ENCODE measurements at places on chromosomes 11 and 22.
A peak's percentile ranks its signal among the peaks of the same experiment; 100 is the strongest.

DNA sequence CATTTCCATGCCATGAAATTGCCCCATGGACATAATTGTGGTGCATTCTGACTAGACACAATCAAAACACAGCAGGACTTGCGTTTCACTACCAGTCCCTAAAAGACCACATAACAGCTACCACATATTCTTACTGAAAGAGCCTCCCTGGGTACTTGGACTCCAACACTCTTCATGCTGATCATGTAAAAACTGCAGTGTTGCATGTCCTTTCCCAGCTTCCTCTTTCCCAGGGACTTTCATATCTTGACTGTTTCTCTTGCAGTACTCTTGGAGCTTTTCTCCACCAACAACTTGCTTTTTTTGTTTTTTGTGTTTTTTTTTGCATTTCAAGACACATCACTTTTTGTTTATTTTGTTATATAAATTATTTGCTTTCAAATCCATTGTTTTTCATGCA is 22.9 kb downstream of the MS4A6E start:
- H3K27ac ChIP-seq = no peak overlapping the region
- no peaks in the 10 kb centered on the region for H3K27me3 ChIP-seq
- no peak for DNase-seq
- no peaks in the 10 kb centered on the region for H3K4me1 ChIP-seq

- no peak overlapping the region for H3K4me3 ChIP-seq
- no peaks in the 10 kb centered on the region for H3K36me3 ChIP-seq
- no peak overlapping the region for H3K27ac ChIP-seq
- DNase-seq = no peak
Measured at GRCh38 chr11:68743539-68743938, 7.8 kb downstream of the TESMIN start.

DNA sequence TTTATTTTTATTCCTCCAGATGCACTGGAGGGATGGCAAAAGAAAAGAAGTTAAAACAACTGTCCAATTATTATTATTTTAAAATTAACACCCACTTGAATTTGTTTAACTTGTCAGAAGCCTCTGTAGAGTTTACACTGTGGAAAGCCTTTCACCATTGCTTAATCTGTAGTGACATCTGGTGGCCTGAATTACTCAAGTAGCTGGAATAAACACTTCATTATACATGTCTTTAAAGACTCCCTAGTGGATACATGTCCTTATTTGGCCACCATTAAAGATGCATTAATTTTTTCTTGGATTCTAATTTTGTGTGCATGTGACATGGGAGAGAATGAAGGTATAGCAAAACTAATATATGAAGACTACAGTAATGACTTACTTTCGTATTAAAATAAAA is 1496.5 kb downstream of the FAM181B start:
- H3K4me3 ChIP-seq = no peak overlapping the region
- no peaks in the 10 kb centered on the region for H3K36me3 ChIP-seq
- H3K27me3 ChIP-seq = no peaks in the 10 kb centered on the region
- no peak overlapping the region for H3K27ac ChIP-seq

DNA sequence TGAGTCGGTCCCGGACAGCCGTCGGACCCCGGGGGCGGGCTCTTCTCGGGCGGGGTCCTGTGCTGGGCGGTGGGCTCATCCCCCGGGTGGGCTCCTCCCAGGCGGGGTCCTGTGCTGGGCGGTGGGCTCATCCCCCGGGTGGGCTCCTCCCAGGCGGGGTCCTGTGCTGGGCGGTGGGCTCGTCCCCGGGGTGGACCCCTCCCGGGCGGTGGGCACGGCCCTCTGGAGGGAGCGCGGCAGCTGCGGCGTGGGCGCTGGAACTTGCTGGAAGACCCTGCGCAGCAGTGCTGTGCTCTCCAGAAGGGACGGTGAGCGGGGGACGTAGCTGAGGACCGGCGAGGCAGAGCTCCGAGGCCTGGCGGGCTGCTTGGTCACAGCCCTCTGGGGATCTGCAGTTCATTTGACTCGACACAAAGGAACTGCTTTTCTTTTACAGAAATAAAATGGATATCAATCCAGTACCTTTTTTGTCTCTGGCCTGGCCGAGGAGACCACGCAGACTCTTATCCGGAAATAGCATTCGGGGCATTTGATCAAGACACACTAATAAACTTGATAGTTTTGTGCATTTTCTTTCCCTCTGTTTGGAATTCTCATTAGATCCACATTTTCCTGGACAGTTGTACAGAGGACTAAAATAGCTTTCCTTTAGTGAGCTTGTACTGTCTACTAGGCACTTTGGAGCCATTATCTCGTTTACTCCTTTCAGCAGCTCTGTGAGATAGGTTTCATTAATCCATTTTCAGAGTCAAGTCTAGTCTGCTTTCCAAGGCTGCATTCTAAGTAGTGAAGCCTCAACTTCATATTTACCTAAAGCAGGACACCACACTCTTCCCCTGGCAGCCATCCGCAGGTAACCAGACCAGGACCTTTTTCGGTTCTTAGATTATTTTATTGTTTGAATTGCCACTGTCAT is 812 bp downstream of the JAM3 start:
- H3K27me3 ChIP-seq = peaks cover 3% of the 10 kb centered on the region
- H3K4me1 ChIP-seq = no peaks in the 10 kb centered on the region
- H3K4me3 ChIP-seq = peak overlapping the region; percentile 75
- no peak for DNase-seq

- peaks cover 3% of the 10 kb centered on the region for H3K4me1 ChIP-seq
- no peaks in the 10 kb centered on the region for H3K27me3 ChIP-seq
- H3K27ac ChIP-seq = no peak overlapping the region
- DNase-seq = no peak
Measured at GRCh38 chr11:12439615-12440014, 62.2 kb downstream of the PARVA start.

DNA sequence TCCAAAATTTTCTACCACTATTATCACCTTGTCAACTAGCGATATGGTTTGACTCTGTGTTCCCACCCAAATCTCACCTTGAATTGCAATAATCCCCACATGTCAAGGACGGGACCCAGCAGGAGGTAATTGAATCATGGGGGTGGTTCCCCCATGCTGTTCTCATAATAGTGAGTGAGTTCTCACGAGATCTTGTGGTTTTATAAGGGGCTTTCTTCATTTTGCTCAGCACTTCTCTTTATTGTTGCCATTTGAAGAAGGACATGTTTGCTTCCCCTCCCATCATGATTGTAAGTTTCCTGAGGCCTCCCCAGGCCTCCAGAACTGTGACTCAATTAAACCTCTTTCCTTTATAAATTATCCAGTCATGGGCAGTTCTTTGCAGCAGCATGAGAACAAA is 73.5 kb upstream of the ZC3H12C start:
- H3K27me3 ChIP-seq = no peaks in the 10 kb centered on the region
- H3K4me3 ChIP-seq = no peak overlapping the region
- peaks cover 12% of the 10 kb centered on the region for H3K4me1 ChIP-seq
- no peak for DNase-seq
- H3K27ac ChIP-seq = no peak overlapping the region
- H3K36me3 ChIP-seq = no peaks in the 10 kb centered on the region

DNA sequence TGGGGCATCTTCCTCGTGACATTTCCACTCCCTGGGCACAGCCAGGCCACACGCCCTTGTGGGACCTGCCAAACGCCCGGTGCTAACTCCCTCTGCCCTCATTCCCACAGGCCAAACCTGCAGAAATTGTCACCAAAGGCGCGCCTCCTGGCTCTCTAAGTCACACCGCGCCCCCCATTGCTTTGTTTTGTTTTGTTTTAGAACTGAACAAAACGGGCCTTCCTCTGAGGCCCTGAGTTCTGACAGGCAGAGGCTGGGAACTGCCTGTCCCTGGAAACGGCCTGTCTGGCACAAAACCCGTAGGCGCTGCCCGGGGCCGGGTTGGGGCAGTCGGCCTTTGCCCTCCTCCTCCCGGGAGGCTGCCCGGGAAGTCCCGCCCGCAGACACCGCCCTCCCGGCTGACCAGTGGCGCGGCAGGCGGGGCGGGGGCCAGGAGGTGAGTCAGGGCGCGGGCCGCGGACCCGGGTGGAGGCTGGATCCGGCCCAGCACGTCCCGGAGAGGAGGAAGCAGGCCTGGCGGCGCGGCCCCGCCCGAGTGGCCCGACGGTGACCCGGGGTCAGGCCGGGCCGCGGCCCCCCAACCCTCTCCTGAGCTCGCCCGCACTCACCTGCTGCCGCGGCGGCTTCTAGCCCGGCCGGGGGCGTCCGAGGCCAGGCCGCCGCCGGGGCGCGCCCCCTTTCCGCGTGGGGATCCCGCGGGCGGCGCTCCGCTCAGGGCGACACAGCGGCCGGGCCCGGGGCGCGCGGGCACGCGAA is 465 bp downstream of the SUN2 start:
- H3K4me1 ChIP-seq = peaks cover 33% of the 10 kb centered on the region
- DNase-seq = no peak
- peak overlapping the region; percentile 27 for H3K27ac ChIP-seq
- H3K27me3 ChIP-seq = no peaks in the 10 kb centered on the region
- peaks cover 14% of the 10 kb centered on the region for H3K36me3 ChIP-seq

- no peaks in the 10 kb centered on the region for H3K36me3 ChIP-seq
- DNase-seq = no peak
- no peak overlapping the region for H3K4me3 ChIP-seq
- H3K27ac ChIP-seq = no peak overlapping the region
- no peaks in the 10 kb centered on the region for H3K4me1 ChIP-seq
Measured at GRCh38 chr11:37605229-37605628, 1007.2 kb upstream of the RAG2 start.

DNA sequence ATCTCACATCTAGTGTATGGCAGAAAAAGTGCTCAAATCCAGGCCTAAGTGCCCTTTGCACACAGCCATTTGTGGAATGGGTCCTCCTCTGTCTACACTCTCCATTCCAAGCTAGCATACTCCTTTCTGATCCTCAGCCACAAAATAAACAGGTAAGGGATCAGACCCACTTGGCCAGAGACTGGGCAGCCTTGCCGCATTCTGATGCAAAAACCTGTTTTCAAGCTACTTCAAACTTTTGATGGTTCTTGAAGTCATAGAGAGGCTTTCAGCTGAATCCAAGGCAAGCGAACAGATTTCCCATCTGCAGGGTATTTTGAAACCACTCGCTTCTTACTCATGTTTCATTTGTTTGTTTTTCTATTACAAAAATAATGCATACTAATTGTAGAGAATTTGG is 136.6 kb upstream of the NAV2 start:
- H3K27me3 ChIP-seq = peaks cover 14% of the 10 kb centered on the region
- H3K4me1 ChIP-seq = no peaks in the 10 kb centered on the region
- no peak overlapping the region for H3K4me3 ChIP-seq
- no peak overlapping the region for H3K27ac ChIP-seq

DNA sequence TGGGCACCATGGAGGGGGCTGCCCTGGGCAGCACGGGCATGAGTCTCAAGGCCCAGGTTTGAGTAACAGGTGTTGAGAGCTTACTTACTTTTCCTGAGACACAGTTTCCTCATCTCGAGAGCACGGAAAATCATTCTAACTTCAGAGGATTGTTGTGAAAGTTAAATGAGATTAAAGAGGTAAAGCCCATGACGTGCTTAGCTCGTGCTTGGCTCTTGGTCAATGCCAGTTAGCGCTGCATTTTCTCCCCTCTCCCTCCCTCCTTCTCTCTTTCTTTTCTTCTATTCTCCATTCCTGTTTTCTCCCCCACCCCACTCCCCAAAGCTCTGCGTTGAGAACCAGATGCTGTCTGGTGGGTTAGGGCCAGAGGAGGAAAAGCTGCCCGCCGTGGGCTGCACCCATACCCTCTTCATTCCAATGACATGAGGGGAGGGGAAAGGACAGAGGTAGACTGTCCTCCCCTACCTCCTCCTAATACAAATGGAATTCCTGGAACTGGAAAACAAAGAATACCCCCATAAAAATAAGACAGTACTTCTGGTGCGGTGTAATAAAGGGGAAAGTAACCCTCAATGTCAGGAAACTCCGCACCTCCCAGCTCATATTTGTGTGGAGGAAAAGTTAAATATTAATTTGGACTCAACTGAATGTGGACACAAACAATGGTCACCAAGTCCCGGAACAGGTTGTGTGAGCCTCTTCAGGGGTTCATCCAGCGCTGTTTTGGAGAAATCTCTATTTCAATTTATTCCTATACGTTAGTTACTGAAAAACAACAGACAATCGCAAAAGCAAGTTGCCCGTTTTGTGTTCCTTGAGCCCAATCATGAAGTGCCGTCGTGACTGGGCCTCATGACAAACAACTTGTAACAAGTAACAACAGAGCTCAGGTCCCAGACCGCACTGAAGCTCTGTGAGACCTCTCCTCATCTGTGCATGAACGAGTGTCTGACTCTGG is 54.8 kb upstream of the B3GAT1 start:
- H3K27me3 ChIP-seq = no peaks in the 10 kb centered on the region
- H3K27ac ChIP-seq = no peak overlapping the region
- no peak for DNase-seq
- H3K4me3 ChIP-seq = no peak overlapping the region
- H3K36me3 ChIP-seq = no peaks in the 10 kb centered on the region

- no peak for DNase-seq
- H3K4me1 ChIP-seq = no peaks in the 10 kb centered on the region
- H3K4me3 ChIP-seq = no peak overlapping the region
- H3K27me3 ChIP-seq = no peaks in the 10 kb centered on the region
- H3K27ac ChIP-seq = no peak overlapping the region
Measured at GRCh38 chr11:103929170-103929903, 107.1 kb upstream of the DDI1 start.

GRCh38 chr11:67486481-67487195 is 3.8 kb downstream of the AIP start:
- peaks cover 20% of the 10 kb centered on the region for H3K36me3 ChIP-seq
- H3K27me3 ChIP-seq = no peaks in the 10 kb centered on the region
- H3K27ac ChIP-seq = no peak overlapping the region
- peaks cover 13% of the 10 kb centered on the region for H3K4me1 ChIP-seq
- DNase-seq = no peak

DNA sequence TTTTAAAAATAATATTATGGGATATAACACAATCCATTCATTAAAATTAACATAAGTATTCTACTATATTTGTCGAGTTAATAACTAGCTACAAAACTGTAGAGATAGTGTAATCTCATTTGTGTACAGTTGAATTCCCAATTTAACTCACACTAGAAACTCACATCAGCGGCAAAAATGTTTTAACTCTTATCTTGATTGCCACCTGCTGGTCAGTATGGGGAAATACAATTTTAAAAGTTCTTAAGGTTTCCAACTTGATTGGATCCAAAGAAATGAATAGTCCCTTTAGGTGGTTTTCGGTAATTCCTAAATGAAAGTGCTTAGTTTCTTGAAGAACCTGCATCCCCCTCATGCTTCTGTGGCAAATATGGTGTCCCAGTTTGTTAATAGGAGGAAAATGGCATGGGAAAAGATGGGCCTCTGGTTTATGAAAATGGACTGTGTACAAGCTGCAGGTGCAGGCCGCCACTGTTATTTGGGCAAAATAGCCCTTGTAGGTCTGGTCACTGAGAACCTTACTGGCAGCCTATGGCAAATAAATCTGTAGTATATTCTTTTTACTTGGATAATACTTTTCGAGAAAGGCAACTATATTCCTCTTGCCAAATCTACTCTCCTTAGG is 33.7 kb upstream of the SLC17A6 start:
- H3K36me3 ChIP-seq = no peaks in the 10 kb centered on the region
- H3K27me3 ChIP-seq = no peaks in the 10 kb centered on the region
- no peaks in the 10 kb centered on the region for H3K4me1 ChIP-seq

- H3K4me1 ChIP-seq = peaks cover 35% of the 10 kb centered on the region
- H3K27me3 ChIP-seq = no peaks in the 10 kb centered on the region
- DNase-seq = no peak
- peaks cover 4% of the 10 kb centered on the region for H3K36me3 ChIP-seq
- no peak overlapping the region for H3K4me3 ChIP-seq
- H3K27ac ChIP-seq = no peak overlapping the region
Measured at GRCh38 chr11:12815931-12816494, 141.8 kb downstream of the TEAD1 start.
